Gastrocnemius medialis (tissue), 4 donors: ENCODE measurements at places on chromosomes 16 and 17. TPM values are rescaled to one million over a fixed set of nuclear protein-coding genes. Genes with fewer than 3 reads are reported as not detected.
A peak's percentile ranks its signal among the peaks of the same experiment; 100 is the strongest.

Gene ALOX15B
- total RNA-seq = 0.15 TPM

Gene HOXB6
- 0.95 TPM for total RNA-seq

Gene HOXB4
- total RNA-seq = 0.18 TPM

GRCh38 chr17:29060475-29060874, 17.5 kb downstream of the PIPOX start:
- peaks cover 7% of the 10 kb centered on the region for H3K4me1 ChIP-seq
- H3K4me3 ChIP-seq = no peak overlapping the region
- no peak for DNase-seq
- H3K27me3 ChIP-seq = no peaks in the 10 kb centered on the region
- no peak overlapping the region for H3K27ac ChIP-seq
- H3K36me3 ChIP-seq = no peaks in the 10 kb centered on the region

Gene CMTM1
- total RNA-seq = not detected

GRCh38 chr16:57235128-57236021, 9.7 kb upstream of the ARL2BP start:
- no peak overlapping the region for H3K4me3 ChIP-seq
- H3K4me1 ChIP-seq = no peaks in the 10 kb centered on the region
- DNase-seq = no peak
- no peaks in the 10 kb centered on the region for H3K27me3 ChIP-seq
- peaks cover 63% of the 10 kb centered on the region for H3K36me3 ChIP-seq

DNA sequence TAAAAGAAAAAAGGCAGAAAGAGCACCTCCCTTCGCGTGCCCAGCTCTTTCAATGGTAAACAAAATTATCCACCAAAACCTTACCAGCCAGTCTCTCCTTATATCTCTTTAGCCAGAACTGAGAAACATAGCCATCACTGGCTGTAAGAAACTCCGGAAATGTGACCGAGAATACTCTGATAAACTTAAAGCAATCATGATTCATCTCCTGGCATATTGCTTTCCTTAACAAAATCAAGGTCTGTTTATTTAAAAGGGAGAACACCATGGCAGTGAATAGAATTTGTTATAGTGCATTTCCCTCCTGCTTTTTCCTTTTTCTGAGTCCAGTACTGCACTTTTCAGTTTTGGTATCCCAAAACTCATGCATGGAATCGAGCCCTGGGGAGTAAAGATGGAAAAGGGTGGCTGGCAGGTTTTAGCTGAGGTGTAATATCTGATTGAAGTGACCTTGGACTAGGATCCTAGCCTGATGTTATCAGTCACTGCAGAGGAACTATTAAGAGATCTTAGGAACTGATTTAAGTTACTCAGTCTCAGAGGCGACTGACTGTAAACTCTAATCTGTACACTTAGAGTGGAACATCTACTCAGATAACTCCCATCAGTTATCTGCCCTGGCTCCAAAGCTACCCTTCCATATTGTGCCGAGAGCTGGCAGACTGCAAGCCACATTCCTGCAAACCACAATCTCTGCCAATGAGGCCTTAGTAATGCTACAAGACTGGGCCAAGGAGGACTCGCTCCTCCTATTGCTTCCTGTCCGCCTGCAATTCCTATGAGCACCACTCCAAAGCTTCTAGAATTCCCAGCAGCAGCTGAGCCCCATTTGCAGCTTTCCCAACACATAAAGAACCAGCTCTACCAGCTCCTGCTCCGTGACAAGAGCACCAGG, 7.4 kb upstream of the COX10 start:
- no peaks in the 10 kb centered on the region for H3K27me3 ChIP-seq
- DNase-seq = peak; percentile 12
- H3K4me3 ChIP-seq = no peak overlapping the region
- peaks cover 11% of the 10 kb centered on the region for H3K4me1 ChIP-seq
- peak overlapping the region; percentile 61 for H3K27ac ChIP-seq

DNA sequence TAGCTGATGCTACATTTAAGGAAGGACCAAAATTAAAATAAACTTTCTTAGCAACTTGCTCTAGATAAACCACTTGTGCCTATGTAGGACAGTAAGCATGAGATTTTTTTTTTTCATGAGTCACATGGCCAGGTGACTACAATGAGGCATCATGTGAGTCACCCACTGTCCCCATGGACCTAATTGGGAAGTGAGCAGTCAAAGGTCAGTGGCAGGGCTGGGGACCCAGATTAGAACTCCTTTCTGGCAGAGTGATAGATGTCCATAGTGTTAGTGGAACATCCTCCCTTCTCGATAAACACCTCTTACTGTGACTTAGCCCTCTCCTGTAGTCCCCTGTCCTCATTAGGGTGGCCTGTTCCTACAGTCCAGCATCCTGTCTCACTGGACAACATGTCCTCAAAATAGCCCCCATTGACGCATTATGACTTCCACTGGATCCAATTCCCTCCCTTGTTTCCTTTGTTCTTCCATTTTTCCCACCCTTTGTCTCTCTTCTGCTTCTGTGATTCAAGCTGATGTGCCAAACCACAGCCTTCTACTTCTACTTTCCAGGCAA, 12.4 kb downstream of the ITGB3 start:
- no peak overlapping the region for H3K4me3 ChIP-seq
- no peak for DNase-seq
- no peaks in the 10 kb centered on the region for H3K27me3 ChIP-seq
- H3K27ac ChIP-seq = peak overlapping the region; percentile 8

Gene TBC1D3B
- total RNA-seq = 0.98 TPM
